ENCODE measurements at places on chromosomes 1 and 21.

GRCh38 chr1:235763962-235764361 lies 102.7 kb downstream of the LYST start:
- no peak for DNase-seq

GRCh38 chr21:46503922-46504550 lies 45.3 kb downstream of the DIP2A start:
- no peak for DNase-seq

DNA sequence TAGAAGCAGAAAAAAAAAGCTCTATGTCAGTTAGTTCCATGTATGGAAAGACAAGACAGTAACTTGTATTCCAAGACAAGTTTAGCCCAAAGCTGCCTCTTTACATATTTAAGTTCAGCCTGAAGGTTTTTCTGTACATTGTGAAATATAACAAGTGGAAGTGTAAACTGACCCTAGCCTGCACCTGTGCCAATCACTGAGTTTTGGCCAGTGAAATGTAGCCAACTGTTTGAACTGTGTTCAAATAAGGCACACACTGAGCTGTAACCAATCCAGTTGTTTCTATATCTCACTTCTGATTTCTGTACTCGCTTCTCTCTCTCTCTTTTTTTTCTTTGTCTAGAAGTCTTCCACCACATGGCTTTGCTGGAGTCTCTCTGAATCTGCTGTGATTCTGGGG lies 1227.1 kb downstream of the NCAM2 start:
- DNase-seq, result no peak

DNA sequence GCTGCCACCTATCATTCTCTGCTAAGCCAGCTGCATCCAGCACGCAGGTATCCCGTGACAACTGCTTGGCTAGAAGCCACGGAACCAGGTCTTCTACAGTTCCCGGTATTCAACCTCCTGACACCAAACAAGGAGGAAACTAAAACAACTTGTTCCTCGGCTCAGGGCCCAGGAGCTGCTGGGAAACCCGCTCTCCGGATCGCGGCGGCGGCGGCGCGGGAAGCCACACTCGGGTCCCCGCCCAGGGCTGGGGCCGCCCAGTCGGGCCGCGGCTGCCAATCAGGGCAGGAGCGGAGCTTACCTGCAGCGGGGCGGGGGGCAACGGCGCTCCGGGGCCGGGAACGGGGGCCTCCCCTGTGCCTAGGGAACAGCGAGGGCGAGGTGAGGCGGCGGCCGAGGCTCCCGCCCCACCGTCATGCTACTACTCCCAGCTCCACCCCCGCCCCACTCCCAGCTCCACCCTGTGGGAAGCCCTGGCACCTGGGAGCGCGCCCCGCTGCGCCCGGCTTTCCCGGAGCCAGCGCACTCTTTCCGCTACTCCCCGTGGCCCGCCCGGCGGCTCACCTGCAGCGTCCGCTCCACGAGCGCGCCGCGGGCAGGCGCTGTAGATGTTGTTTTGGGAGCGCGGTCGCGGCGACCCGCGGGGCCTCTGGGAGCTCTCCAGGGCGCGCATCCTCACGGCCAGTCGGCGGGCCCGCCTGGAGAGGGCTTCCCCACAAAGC lies 12.1 kb downstream of the IL24 start:
- no peak for DNase-seq

DNA sequence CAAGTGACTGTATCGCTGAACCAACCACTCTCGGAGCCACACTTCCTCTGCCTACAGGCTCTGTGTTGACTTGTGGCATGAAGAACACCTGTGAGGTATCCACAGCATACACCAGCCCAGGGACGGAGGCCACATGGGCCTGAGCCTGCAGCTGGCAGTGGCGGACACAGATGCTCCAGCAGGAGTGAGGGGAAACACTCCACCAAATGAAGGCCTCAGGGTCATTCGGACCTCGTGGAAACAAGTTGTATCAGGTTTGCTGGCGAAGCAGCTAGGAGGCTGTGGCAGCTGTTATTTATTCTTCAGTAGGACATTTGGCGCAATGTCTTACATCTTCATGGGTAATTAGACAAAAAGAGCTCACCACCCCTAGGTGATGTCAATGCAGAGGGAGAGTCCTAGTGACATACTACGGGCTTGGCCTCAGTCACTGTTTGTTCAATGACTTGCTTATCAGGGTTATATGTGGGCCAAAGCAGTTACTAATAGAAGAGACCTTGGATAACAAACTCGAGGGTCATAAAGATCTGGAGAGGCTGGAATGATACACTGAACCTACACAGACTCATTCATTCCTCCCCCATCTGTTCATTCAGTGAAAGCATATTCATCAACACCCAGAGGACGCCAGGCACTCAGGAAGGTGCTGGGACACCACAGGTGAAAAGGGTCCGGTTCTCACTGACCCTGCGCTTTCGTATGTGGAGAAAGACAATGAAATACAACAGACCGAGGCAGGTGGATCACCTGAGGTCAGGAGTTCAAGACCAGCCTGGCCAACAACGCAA lies 11.6 kb upstream of the ETS2 start:
- no peak for DNase-seq

DNA sequence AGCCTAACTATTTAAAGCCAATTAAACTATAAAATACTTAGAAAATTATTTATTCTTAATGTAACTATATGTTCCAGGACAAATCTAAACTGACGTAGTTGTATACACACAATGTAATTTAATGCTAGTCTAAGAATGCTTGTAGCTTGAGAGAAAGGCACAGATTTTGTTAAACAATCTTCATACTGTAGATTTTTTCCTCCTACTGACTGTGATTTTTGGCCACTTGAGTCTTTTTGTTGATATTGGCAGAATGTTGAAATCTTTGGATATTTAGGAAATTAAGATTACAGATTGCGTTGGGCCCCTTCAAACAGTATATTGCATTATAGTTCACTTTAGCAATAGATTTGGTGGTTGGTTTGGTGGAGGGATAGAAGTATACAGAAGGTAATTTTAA lies 40.5 kb downstream of the ATF3 start:
- no peak for DNase-seq

All from stimulated activated CD8-positive, alpha-beta memory T cell treated with anti-CD3 and anti-CD28 coated beads, Interleukin-4, amount 100 ng/mL, for 1 hour (primary cell).